ENCODE measurements at places on chromosomes 16 and 17. TPM values are rescaled to one million over a fixed set of nuclear protein-coding genes. Genes with fewer than 3 reads are reported as not detected.
A peak's percentile ranks its signal among the peaks of the same experiment; 100 is the strongest.

GRCh38 chr17:6187836-6188235 lies 117.7 kb downstream of the WSCD1 start:
- DNase-seq = no peak

DNA sequence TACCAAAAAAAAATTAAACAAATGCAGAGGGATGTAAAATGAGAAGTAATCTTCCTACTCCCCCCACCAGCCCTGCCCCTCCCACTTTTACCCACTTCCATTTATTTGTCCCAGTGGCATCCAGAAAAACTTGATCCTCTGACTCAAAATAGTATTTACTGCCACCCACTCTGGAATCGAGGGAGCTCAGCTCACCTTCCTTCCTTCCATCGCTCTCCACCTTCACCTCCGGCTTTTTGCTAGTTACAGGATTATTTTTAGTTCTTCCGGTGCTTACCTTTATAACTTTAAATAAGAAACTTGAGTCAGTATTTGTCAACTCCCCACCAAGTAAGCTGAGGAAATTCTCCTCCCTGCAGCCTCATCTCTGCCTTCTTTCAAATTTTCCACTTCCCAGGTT lies 94.9 kb downstream of the AMFR start:
- DNase-seq = no peak

- DNase-seq = peak; percentile 23
Observed at GRCh38 chr16:3691761-3692160, 25.6 kb downstream of the TRAP1 start.

The TEX14 gene
- 0.08 TPM for total RNA-seq

The KRT40 gene
- total RNA-seq = not detected

- no peak for DNase-seq
Observed at GRCh38 chr16:48276102-48276501, 28.8 kb upstream of the ABCC11 start.

The GRIN2A gene
- total RNA-seq = 2.9 TPM

DNA sequence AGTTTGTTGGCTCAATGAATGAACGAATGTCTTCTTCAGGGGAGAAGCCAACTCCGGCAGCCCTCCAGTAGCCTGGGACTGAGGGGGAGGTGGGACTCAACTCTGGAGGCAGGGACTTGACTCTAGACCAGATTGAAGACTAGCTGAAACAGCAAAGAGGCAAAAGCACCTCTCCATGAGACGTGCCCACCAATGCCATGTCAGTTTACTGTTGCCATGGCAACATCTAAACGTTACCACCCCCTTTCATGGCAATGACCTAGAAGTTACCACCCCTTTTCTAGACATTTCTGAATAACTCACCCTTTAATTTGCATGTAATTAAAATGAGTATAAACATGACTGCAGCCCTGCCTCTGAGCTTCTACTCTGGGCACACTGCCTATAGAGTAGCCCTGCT lies 91.8 kb downstream of the ASIC2 start:
- DNase-seq = no peak
